Muscle of back (tissue), 13 donors: ENCODE measurements at places on chromosomes 7 and 10.

DNA sequence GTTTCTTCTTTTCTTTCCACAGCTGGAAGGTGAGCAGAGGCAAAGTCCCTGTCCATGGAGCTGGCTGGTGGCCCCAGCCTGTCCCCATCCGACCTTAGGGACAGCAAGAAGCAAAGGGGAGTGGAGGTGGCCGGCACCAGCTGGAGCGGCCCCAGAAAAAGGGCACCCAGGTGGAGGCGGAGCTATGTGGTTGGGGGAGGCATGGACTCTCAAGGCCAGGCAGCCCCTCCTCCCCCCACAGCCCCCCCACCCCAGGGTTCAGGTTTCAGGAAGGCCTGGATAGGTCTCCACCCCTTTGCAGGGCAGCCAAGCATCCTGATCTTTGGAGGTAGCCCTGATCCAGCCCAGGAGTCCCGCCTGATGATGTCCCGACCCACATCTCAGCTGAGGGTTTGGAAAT, at the start of gene SSC4D:
Gene SSC4D (minus strand): TSS at position 161 of the 400 bp plus-strand sequence. CDS start 5,258 bp downstream, outside the sequence.
- no peak for DNase-seq

DNA sequence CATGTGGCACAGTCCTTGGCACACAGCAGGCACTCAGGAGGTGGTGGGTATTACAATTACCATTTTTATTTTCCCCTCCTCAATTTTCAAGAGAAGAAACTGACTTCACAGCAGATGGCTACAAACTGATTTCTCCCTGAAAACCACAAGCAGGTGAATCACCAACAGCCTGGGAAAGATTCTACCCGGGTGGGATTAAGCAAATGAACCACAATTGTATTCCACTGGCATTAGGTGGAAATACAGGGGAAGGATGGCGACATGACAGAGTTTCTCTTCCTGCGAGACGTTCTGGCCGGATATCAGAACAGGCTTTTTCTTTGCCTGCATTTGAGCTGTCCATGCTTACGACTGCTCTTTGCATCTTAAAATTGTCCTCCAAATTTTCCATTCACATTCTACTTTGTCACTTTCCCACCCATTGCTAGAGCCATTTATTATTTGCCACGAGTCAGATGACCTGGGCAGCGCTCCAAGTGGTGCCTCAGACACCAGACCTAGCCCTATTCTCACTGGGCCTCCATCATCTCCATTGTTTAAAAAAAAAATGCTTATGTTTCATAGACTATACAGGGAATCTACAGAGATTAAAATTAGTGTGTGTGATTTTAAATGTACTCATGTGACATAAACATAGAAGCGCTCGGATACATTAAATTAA, 4.6 kb downstream of the DENND11 start:
- no peak for DNase-seq

DNA sequence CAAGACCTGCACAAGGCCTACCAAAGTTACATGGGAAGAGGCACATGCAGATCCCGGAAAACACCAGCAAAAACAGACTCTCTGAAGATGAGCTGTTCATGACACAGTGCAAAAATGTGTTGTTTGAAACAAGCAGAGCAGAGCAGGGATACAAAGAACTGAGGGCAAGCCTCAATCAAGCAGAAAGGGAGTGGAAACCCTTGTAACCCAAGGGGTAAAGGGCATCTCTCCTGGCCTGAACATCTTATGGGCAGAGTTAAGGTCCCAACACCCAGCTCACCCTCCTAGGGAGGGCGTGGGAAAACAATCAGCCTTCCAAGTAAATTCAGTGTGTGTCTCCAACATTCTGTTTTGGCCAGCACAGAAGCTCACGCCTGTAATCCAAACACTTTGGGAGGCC, 10.5 kb downstream of the PSPH start:
- DNase-seq = no peak

GRCh38 chr10:75541411-75541810, 110.0 kb downstream of the LRMDA start:
- no peak for DNase-seq

DNA sequence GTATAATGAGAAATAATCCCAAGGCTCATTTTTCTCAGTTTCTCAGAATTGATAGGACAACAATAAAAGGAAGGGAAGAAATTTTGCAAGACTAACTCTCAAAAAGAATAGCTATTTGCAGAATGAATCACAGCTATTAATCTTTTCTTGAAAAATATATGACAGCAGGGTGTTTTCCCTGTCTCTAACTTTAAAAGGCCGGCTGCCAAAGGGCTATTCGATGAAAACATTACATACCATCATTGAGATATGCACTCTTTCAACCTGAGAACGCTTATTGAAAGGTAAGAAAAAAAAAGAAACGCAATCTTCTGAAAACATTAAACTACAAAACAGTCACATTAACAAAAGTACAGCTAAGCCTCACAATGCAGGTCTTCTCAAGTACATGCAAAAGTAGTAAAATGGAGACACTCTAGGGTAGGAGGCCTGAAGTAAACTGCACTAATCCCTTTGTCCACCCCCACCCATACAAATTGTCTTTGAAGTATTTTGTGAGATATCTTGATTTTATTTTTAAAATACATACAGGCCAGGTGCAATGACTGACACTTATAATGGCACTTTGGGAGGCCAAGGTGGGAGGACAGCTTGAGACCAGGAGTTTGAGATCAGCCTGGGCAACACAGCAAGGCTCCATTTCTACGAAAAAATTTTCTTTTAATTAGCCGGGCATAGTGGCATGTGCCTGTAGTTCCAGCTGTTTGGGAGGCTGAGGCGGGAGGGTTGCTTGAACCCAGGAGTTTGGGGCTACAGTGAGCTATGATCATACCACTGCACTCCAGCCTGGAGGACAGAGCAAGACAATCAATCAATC, 83.0 kb downstream of the PARD3 start:
- no peak for DNase-seq

- no peak for DNase-seq
Observed at GRCh38 chr10:8052341-8052955, 2.0 kb upstream of the GATA3 start.

DNA sequence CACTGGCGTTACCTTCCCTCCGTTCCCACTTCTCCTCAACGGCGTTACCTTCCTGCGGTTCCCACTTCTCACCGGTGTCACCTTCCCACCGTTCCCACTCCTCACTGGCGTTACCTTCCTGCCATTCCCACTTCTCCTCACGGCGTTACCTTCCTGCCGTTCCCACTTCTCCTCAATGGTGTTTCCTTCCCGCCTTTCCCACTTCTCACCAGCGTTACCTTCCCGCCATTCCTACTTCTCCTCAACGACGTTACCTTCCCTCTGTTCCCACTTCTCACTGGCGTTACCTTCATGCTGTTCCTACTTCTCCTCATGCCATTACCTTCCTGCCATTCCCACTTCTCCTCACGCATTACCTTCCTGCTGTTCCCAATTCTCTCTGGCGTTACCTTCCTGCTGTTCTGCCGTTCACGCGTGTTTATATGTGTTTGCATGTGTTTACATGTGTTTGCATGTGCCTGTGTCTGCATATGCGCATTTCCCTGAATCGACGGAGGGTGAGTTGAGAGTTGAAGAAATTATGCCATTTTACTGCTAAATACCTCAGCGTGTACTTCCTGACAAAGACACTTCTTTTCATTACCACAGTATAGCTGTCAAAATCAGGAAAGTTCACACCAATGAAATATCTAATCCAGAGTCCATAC, 23.2 kb upstream of the CFAP46 start:
- DNase-seq = no peak

DNA sequence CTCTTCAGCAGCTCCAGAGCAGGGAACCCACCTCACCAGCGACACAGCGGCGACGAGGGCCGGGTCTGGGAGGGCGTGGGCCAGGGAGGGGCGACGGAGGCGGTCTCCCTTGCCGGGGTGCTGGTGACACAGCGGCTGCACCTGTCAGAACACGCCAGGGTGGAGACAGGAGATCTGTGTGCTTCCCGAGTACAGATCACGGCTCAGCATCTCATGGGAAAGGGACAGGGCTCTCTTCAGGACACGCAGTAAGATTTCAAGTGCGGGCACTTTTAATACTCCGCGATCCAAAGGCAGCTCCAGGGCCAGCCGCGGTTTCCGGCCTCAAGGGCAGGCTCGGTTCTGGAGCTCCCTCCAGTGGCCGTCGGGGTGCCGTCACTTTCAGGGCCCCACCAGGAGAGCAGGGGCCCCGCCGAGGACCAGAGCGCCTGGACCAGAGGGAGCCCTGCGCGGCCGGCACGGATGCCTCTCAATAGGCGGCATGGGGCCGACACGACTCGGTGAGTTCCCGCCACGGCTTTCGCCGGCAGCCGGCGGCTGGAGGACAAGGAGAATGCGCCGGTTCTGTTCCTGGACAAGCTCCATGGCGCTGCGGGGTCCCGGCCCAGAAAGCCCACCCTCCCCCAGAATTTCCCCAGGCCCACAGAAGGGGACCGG, 21.4 kb downstream of the GPR146 start:
- DNase-seq = no peak

GRCh38 chr7:19109000-19109946, 8.2 kb downstream of the TWIST1 start:
- no peak for DNase-seq

- DNase-seq = no peak
Observed at GRCh38 chr10:128084364-128084763, 41.9 kb downstream of the MKI67 start.

GRCh38 chr7:74059037-74059436, 24.6 kb upstream of the LIMK1 start:
- DNase-seq = no peak

GRCh38 chr10:130361351-130362105, 225.3 kb downstream of the GLRX3 start:
- no peak for DNase-seq

DNA sequence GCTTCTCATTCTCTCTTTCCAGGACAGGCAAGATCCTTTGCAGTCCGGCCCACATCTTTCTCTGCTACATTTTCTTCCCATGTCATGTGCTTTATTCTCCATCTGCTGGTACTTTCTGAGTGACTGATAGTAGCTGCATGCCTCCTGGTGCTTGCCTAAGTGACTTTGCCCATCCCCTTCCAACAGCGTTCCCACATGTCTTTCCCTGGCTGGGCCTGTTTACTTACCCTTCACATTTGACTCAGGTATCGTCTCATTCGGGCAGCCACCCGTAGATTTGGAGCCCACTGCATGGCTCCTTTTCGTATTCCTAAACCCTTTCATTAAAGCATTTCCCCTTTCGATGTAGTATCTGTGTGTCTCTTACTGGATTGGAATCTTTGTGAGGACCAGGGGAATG, 24.6 kb downstream of the TYW1 start:
- DNase-seq = no peak

- peak; percentile 59 for DNase-seq
Observed at GRCh38 chr7:23490357-23491135, 20.3 kb upstream of the IGF2BP3 start.

- DNase-seq = no peak
Observed at GRCh38 chr10:124449170-124450011, 444 bp downstream of the NKX1-2 start.

DNA sequence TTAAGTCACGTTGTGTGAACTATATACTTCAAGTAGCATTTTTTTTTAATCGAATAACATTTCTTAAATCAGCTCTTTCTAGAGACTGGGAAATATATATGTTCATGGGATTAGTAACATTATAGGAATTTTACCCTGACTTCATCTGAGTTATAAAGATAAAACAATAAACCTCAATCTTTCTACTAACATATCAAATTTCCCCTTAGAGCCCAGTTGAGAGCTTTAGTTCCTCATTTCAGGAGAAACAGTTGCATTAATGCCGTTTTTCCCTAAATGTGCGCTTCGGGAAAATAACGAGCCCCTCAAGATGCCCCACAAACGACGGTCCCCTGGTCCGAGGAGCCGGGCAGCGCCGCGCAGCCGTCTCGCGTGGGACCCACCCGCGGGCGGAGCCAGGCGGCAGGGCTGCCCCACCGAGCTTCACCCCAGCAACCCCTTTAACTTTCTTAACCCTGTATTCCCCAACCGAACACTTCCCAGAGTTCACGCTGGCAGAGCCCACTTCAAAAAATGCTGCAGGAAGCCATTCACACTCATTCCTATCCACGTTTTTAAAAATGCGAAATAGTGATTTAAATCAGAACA, 152.5 kb upstream of the YAE1 start:
- peak; percentile 7 for DNase-seq

DNA sequence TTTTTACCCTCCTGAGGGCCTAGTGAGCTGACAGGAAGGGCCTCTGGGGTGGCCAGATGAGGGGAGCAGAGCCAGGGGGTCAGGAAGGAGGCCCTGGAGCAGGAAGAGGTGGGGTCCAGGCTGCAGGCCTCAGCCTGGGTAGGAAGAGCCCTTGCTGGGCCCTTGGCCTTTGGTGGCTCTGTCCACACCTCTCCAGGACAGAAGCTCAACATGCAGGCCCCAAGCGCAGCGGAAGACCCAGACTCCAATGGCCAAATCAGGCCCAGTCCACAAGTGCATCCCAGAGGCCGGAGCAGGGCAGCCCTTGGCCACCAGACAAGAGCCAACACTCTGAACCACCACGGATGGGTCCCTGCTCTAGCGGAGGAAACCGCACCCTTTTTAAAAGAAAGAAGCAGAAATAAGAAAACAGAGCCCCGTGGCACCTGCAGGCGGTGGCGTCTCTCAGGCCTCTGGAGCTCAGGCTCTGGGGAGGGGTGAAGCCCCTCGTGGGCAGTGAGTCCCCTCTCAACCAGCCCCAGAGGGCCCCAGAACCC, 52.8 kb downstream of the FOXL3 start:
- no peak for DNase-seq

DNA sequence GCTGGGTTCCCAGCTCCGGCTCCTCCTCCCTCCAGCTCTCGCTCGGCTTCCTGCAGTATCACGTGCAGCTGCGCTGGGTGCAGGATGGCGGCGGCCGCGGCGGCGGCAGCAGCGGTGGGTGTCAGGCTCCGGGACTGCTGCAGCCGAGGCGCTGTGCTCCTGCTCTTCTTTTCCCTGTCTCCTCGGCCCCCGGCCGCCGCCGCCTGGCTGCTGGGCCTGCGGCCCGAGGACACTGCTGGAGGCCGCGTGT, at the start of gene CNNM1:
Gene CNNM1 (plus strand): TSS at position 53 of the 250 bp plus-strand sequence. CDS start 32 bp downstream, at position 85.
- DNase-seq = no peak

DNA sequence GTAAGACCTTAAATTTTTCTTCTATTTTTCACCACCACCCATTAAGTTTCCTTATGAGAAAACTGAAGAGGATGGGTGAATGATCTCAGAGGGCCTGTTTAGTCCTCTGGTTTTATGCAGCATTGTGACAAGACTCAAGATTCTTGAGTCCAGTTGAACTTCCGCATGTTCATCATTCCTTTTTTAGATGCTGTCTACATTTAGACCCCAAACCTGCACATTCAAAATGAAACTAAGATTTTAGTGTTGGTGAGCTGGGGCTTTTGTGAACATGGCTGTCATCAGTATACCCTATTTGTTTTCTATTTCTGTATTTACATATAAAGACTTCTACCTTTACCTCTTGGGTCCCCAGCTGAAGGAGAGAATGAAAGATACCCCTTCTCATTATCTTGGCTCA, 31.1 kb downstream of the NET1 start:
- no peak for DNase-seq
